ENCODE measurements at places on chromosomes 4 and X.

DNA sequence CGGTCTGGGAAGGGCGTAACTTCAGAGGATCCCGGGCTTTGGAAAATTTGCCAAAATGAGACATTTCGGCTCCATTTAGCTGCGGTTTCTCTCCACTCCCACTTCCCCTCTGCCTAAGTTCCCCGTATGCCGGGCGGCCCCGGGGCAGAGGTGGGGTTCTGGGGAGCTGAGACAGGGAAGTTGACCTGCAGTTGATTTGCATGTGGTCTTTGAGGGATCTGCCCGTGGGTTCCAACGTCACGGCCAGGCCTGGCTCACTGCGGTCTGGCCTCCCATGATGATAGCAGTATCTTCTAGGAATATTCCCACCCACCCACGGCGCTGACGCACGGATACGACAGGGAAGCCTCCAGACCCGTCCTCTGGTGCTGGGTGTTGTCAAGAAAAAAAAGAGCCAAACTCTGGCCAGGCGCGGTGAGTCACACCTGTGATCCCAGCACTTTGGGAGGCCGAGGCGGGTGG lies 27.3 kb upstream of the CRLF2 start:
- DNase-seq = peak; percentile 57

- DNase-seq = no peak
Observed at GRCh38 chrX:15116900-15117299, 153.0 kb downstream of the ASB9 start.

- peak; percentile 77 for DNase-seq
Observed at GRCh38 chr4:48109413-48110263, 24.4 kb downstream of the TXK start.

- peak; percentile 64 for DNase-seq
Observed at GRCh38 chr4:78059524-78059889, 2.4 kb downstream of the FRAS1 start.

DNA sequence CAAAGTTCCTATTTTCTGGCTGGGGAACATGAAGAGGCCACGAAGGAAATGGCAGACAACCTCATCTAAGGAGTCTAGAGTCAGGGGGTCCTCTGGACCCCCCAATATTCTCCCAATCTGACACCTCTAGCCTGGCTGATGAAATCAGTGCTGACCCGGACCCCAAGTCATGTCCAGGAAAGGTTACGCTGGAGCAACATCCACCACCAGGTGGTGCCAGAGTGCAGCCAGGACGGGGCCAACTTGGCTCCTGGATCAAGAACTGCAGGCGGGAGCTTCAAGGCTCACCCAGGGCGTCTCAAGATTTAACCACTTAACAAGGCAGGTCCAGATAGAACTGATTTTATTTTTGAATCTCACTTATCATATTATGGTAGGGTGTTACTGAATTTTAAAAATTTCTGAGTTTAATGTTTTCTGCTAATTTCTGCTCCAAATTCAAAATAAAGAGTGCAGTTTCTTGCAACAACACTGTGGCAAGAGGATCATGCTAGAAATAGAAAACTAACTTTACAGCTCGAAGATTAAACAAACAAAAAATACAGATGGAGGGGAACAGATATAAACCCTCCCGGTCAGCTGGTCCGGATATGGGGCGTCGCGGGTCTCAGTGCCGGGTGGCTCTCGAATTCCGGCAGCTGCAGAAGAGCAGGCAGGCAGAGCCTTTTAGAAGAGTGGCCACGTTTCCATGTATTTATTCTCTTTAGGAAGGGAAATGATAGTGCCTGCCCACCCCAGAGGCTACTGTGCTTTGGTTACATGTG lies 135.5 kb downstream of the AFAP1 start:
- DNase-seq = peak; percentile 94

DNA sequence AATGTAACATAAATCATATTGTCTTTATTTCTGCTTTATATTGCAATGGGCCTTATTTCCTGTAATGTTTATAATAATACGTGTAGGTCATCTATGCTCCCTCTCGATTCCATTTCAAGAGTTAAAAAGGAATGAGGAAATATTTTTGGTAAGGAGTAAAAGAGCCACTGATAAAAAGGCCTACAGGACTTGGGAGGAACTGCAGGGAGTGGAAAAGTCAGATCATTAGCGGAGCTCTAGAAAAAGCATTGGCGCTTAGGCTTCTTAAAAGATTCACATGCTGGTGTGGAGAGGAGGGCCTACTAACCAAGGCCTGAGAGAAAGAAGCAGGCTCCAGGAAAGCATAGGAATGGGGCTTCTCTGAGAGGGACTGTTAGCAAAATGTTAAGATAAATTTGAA lies 82.9 kb upstream of the PNPLA4 start:
- no peak for DNase-seq

DNA sequence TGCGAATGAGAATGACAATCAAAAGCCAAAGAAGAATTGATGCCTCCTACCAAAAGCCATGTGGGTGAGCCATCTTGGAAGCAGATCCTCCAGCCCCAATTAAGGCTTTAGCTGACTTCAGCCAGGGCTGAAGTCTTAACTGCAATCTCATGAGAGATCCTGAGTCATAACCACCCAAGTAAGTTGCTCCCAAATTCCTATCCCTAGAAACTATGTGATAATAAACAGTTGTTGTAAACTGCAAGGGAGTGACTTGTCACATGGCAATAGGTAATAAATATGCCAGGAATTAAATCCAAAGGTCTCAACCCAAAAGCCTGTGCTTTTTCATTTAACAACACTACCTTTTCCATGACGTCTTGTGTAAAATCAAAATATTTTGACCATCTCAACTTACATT lies 154.2 kb upstream of the TBL1X start:
- no peak for DNase-seq

- DNase-seq = no peak
Observed at GRCh38 chr4:7425124-7425523, 9.6 kb downstream of the PSAPL1 start.

GRCh38 chr4:12116009-12116552 lies 687.4 kb upstream of the HS3ST1 start:
- DNase-seq = no peak

GRCh38 chr4:155972098-155972497 lies 18.4 kb upstream of the CTSO start:
- DNase-seq = no peak

DNA sequence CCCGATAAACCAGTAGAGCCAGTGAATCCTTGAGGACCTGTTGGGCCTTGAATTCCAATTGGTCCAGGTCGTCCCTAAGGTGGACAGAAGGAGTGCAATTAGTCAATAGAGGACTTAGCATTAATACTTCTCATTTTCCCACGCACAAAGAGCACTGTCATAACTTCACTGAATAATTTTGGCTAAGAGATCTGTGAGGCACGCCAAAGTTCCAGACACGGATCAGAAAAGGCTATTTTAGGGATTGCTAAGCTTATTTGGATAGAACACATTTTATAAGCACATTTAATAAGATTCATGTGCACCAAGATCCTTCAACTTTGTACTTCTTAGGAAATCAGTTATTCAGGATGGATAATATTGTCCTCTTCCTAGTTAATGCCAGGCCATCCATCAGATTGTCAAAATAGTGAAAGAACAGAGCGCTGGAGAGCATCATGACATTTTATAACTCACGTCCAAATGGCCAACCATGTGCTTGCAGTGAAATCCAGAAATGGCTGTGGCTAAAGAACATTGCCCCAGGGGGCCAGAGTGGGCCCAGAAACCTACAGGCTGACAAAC lies 129.8 kb downstream of the ATG4A start:
- DNase-seq = no peak

GRCh38 chr4:86856896-86857295 lies 7.7 kb upstream of the SLC10A6 start:
- no peak for DNase-seq

GRCh38 chr4:150411520-150411919 lies 170.4 kb upstream of the MAB21L2 start:
- no peak for DNase-seq

GRCh38 chr4:15233626-15234025 lies 194.2 kb upstream of the C1QTNF7 start:
- no peak for DNase-seq

GRCh38 chr4:124803641-124804040 lies 91.1 kb upstream of the ANKRD50 start:
- no peak for DNase-seq

- DNase-seq = no peak
Observed at GRCh38 chr4:94641702-94642560, 115.8 kb upstream of the BMPR1B start.

All from activated CD4-positive, alpha-beta T cell treated with anti-CD3 and anti-CD28 coated beads, Interleukin-2, amount 10 ng/mL, durations not matched to agents 24 days and 14 days (primary cell).